ENCODE measurements at places on chromosomes 1 and 21. TPM values are rescaled to one million over a fixed set of nuclear protein-coding genes. Genes with fewer than 3 reads are reported as not detected.

The FBXO28 gene
- total RNA-seq, result 63.1 TPM

DNA sequence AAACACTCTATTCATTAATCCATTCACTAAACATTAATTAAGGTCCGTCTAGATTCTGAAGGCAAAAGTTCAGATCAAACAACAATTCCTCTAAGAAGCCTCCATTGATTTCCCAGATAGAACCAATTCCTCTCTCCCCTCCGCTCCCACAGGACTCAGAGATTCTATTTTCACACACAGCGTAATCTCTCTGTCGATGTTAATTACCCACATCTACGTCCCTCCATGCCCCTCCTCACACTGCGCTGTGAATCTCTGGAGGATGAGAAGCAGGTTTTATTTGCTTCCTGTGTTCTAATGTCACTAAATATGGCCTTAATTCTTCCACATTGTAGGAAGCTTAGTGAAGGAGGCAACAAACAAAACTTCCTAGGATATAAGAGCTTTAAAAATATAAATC is 306.7 kb downstream of the DSCAM start:
- DNase-seq, result no peak

- no peak for DNase-seq
These were observed 28.6 kb upstream of the AVPR1B start for GRCh38 chr1:206145771-206146290.

DNA sequence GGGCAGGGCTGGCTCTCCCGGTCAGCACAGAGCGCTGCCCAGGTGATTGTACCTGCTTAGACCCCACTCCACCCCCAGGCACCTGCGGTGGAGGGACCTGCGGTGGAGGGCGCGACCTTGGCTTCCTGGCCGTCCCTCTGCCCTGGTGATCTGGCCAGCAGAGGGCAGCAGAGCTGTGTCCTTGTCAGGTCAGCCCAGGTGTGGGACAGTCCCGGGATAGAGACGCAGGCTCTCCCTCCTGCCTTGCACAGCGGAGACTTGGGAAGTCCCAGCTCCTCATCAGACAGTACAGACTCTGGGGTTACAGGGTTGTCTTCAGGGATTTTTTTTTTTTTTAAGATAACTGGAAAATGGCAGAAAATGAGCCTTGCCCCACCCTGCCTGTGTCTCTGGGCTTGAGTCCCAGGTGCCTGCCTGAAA is 10.0 kb downstream of the SLX9 start:
- DNase-seq, result peak; percentile 97

DNA sequence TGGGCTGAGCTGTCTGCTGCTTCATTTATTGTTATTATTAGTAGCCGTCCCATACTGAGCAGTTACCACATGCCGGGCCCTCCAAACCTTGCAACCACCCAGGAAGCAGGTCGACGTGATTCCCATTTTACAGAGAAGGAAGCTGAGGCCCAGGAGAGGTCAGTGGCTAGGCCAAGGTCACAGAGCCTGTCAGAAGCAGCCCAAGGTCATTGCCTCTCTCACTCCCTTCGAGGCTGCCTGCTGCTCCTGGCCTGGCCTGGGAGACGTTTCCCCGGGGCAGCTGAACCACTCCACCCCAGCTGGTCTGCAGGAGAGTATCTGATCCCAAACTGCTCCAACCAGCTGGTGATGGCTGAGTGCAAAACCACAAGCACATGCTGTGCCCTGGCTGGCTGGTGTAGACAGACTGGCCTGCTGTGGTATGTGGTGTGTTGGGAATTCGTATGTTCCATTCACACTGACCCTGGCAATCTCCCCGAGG is 6.5 kb downstream of the PADI4 start:
- DNase-seq, result no peak

DNA sequence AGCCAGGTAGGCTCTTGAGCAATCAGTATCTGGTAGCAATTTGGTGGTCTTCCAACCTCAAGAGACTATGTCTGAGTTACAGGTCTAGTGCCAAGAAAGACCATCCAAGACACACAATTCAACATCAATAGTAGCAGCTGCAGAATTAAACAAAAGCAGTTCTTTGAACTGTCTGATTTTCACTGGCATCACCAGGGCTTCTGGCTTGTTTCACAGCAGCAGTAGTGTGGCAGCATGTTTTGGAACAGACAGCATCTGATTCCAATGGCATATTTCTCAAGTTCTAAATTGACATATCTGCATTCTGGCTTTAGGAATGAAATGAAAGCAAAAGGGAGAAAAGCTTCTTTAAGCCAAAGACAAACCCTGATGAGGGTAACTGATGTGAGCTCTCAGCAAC is 334.7 kb upstream of the PRMT6 start:
- DNase-seq, result no peak

The SLC30A10 gene
- total RNA-seq, result 0.15 TPM

GRCh38 chr1:219372916-219373615 is 199.4 kb downstream of the LYPLAL1 start:
- no peak for DNase-seq

All from lower leg skin (tissue), 4 donors.